ENCODE measurements at places on chromosomes 3 and 15.

- peak; percentile 56 for DNase-seq
Measured at GRCh38 chr3:4821975-4822374, 157.3 kb upstream of the BHLHE40 start.

GRCh38 chr3:100535610-100535943 is 43.2 kb downstream of the TMEM45A start:
- DNase-seq, result no peak

DNA sequence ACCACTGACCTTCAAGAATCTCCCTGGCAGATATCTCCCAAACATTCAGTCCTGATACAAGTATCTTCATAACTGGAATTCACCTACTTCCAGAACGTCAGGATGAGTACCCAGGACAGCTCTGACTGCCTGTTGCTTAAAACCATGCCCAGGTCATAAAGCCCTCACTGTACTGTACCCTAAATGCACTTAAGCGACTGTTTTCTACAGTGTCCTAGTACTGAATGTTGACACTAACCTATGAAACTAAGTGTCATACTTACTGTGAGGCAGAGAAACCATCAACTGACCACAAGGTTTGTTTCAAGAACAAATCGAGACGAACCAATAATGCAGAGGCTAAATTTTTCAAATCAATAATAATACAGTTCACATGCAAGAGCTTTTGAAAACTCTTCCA is 178.7 kb upstream of the NSMCE3 start:
- DNase-seq, result no peak

- no peak for DNase-seq
Measured at GRCh38 chr3:141320399-141321108, 47.8 kb upstream of the ZBTB38 start.

GRCh38 chr3:22898558-22898957 is 304.6 kb upstream of the UBE2E2 start:
- DNase-seq, result no peak

DNA sequence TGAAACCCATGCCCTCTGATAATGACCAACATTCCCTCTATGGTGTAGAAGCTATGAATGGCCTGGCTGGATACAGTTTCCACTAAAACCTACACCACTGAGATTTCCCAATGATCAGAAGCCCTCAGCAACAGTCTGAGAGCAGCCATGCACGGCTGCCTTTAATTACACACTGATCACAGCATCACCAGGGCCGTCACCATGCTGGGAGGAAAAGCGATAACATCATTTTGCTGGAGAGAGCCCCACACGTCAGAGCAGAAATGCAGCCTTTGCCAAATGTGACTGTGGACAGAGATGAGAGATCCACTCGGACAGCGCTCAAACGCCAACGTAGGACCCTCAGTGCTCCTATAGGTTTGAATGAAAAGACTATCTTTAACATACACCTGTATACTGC is 135.0 kb downstream of the XXYLT1 start:
- no peak for DNase-seq

DNA sequence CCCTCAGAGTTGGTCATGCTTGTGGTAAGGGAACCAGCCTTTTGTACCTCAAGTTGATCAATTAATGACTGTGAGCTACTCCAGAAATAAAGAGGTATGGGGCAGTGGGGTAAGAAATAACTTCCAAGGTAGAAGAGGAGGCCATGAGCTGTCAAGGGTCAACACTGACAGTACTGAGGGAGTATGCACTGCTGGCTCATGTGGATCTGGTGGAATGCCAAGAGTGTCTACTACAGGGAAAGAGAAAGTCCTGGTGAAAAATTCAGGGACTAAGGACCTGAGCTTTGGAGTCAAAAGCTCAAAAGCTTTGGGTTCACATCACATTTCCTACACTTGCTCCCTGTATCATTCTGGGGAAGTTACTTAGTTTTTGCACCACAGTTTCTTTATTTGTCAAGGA is 154.9 kb downstream of the SEMA6D start:
- no peak for DNase-seq

Data from stimulated activated CD4-positive, alpha-beta T cell treated with anti-CD3 and anti-CD28 coated beads, Interleukin-12 subunit alpha, Interleukin-12 subunit beta, amount 100 ng/mL, for 24 hours (primary cell).